ENCODE measurements at places on chromosomes 12 and 14.

DNA sequence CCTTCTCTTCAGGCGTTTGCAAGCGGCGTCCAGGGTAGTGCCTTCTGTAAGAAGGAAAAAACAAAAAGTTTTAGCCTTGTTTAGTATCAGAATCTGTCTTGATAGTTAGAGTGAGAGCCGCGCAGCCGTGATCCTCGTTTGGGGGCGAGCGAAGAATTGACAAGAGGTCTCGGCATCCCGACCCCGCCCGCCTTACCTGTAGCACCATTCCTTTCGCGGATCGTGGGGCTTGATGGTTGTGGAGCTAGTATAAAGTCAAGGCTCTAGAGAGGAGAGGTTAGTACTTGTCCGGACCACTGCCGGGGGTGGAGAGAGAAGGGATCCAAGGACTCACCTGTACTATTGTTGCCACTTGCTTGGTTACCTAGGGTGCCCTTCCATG, 494 bp downstream of the TMTC3 start:
- DNase-seq = peak; percentile 2

DNA sequence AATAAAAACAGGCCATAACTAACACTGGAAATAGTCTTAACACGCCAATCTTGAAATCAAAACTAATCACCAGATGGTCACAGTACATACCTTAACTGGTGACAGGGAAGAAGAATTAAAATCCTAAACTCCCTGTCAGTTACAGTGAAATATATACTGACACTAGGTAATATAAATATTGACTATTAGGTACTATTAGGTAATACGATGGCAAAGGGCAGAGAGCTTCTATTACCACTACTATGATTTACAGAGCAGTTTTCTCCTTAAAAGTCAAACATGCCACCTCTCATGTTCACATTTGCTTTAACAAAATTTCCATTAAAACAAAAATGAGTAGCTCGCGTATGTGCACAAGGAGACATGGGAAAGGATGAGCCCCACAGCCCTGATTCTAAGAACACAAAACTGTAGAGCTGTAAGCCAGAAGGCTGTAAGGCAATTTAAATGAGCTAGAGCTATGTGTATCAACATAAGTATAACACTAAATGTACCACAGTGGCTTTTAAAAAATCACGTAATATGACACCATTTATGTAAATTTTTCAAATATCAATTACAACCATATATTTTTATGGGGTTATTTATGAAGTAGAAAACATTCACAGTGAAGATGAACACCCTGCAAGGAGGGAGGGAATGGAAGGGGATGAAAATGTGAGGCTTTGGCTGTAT, 19.1 kb downstream of the SETD3 start:
- DNase-seq = no peak

DNA sequence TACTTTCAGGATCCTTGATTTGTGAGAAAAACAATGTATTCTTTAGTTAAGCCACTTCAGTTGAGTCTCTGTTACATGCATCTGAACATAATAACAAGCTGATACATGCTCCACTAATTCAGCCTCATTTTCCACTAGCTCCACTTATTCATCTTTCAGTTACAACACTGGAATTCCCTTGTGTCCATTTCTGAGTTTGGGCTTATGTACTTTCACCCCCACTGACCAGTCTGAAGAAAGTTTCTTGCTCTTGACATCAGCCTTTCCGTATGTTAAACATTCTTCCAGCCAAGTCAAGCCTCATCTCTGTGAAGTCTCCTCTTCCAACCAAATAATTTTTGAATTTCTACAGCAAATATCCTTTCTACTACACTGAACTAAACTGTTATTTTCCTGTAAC, 592.5 kb upstream of the NOVA1 start:
- no peak for DNase-seq

DNA sequence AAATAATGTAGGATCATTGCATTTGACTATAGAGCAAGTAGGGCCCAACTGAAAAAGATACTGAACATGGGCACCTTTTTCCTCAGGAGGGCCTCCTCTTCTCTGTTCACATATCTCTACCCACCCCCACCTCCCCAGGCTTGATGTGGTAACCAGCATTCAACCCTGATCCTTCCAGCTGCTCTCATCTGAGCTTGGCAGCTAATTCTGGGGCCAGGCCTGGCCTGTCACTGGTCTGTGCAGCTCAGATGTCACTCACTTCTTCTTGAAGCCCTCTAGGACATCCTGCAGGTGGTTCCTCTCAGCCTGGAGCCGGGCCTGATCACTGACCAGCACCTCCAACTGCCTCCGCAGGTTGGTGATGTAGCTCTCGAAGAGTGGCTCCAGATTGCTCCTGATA, 2.1 kb downstream of the KRT84 start:
- DNase-seq = no peak

DNA sequence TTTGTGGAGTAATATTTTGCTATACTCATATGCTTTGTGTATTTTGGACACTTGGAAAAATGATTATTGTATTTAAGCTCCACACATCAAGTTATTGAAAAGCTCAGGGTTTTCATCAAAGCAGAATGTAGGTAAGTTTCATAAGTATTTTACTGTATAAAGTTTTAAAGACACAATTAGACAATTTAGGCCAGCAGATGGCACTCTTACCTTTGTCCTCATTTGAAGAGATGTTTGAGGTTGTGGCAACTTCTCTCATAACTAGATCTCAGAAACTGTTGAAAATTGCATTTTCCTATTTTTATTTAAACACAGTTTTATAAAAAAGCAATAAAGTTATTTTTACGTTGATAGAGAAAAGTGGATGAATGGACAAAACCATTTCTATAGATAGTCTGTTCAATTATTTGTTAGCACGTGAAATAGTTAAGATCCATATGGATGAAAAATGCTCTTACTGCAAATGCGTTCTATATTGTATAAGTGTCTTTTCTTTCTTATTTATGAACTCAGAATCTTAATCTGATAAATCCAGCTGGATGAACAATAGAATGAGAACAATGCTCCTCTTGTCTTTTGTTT, 300.0 kb downstream of the AEBP2 start:
- no peak for DNase-seq

DNA sequence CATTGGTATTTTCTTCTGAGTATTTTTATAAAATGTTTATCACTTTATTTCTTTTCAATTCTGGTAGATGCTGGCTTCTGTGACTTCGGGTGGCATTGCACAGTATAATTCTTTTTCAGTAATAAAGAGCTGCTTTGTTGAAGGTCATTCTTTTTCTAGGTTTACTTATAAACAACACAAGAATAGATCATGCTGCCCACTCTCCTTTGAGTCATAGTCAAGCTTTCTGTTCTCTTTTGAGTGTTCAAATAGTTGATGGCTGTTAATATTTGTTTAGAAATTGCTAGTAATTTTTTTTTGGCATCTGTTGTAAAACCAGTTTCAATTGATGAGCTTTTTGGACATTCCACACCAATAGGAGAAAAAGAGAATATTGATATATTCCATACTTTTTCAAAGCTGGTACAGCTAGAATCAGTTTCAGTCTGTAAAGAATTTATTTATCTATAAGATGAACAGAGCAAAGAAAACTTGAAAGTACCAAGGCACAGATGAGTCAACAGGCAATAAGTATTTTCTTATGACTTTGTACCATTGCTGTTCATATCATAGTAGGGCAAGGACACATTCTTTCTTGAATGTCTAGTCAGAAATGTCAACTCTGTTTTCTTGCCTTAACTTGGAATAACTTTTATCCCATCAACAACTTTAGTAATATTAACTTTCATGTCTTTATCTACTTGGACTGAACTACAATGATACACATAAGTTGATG, 513.0 kb upstream of the SEL1L start:
- no peak for DNase-seq

GRCh38 chr12:58441483-58441882, 478.8 kb downstream of the LRIG3 start:
- DNase-seq = no peak

GRCh38 chr14:74257941-74258763, 18.9 kb downstream of the VSX2 start:
- no peak for DNase-seq

GRCh38 chr12:122022393-122023338, 982 bp downstream of the BCL7A start:
- DNase-seq = no peak

DNA sequence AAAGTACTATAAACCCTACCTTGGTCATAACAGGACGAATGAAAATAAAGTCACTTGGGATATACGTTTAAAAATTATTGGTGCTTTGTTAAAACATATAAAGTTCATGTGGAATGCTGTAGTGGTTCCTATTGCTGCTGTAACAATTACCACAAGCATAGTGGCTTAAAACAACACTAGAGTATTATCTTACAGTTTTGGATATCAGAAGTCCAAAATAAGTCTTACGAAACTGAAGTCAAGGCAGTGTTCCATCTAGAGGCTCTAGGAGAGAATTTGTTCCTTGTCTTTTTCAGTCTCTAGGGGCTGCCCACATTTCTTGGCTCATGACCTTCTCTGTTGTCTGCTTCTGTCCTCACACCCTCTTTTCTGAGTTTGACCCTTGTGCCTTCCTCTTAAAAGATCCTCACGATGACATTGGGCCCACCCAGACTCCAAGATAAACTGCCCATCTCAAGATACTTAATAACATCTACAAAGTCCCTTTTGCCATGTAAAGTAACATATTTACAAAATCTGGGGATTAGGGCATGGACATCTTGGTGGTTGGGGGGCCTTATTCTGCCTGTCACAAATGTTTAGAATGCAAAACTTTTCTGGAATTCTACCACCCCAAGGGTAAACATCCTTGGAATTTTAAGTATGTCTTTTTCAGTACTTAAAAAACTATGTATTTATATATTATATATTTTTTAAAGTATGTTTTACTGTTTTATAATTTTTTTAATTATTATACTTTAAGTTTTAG, 178.1 kb downstream of the ETNK1 start:
- no peak for DNase-seq

DNA sequence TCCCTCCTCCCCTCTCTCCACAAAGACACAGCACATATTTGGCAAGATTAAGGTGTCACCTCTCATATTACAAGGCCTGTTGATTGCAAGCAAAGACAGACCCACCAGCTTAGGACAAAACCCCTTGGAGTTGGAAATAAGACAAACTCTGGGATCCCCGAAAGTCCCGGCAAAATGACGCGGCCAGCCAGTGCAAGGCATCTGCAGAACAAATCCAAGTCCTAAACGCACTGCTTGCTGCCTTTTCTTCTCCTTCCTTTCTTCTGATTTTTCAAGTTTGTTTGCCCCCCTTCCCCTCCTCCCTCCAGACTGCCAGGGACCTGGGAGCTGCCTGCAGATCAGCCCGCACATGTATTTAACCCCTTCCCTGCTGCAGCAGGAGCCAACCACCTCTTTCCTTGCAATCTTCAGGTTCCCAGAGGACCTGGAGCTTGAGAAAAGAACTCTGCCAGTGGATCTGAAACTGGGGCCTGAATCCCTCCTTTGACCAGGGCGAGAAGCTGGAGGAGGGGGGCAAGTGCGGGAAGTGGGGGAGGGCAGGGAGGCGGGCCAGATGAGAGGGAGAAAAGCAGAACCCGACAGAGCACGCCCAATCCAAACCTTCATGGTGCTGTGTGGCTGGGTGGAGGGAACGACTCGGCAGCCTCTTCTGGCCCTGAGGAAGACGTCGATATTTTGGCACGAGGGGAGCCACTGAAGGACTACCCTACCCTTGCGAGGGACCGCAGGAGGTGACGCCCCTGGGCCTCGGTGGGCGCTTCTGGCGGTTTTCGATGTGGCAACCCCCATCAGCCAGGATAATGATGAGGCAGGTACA, 2.0 kb upstream of the NTF3 start:
- DNase-seq = no peak

DNA sequence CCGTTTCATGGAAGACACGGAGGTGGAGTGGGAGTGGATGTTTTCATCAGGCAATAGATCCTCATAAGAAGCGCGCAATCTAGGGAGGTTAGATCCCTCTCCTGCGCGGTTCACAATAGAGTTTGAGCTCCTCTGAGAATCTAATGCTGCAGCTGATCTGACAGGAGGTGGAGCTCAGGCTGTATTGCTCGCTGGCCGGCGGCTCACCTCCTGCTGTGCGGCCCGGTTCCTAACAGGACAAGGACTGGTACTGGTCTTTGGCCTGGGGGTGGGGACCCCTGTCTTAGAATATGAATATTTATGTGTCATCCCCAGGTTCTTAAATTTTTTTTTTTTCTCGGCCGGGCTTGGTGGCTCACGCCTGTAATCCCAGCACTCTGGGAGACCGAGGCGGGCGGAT, 36.7 kb downstream of the PRICKLE1 start:
- DNase-seq = no peak

GRCh38 chr14:36653962-36654793, 7.5 kb upstream of the PAX9 start:
- DNase-seq = no peak

DNA sequence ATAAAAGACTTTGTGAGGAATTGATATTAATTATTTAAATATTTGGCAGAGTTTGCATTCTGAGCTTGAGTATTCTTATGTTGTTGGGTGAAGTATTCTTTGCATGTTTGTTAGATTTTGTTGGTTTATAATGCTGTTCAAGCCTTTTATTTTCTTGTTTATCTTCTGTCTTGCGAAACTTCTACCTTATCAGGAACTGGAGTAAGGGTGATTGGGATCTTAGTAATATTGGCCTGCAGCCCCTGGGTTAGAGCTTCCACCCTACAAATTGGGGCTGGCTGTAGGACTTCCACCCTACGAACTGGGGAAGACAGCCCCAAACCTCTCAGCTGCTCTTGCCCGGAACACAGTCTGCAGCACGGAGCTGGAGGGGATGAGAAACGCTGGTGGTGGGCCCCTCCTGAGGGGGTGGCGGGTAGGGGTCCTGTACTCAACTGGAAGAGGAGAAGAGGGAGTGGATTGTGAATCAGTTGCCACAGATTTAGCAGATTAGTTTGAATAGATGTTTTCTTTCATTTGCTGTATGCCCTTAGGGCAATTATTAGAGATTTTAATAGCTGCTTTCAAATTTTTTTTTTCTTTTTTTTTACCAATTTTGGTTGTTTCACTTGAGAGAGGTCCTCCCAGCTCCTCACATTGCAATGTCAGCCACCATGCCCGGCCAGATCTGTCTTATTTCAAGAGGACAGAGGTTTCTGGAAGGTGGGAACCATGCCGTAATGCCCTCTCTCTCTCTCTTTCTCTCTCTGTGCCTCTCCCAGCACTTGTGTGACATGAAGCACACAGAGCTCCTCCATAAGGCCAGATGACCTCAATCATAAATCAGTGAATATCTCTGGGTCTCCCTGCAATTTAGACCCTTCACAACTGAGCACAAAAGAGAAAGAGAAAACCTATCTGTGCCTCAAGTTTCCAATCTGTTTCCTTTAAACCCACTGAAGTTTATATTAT, 123.4 kb downstream of the DICER1 start:
- no peak for DNase-seq

DNA sequence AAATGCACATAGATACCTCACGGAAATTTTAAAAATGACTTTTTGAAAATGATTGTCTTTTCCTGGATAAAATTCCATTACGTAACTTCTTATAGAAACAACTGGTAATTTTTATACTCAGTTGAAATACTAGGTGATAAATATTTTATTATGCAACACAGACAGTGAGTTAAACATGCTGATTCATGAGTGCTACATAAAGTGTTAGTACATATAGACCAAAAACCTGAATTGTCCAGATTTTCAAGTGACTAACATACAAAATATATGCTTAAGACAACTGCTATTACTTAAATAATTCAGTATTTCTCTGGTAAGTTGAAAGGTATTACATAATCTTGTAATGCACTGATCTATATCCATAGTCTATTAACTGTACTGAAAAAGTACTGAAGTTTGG, 11.9 kb downstream of the PTPRO start:
- no peak for DNase-seq

GRCh38 chr12:108611884-108612415, 14.1 kb upstream of the TMEM119 start:
- DNase-seq = peak; percentile 30

GRCh38 chr12:19010087-19010486, 119.4 kb upstream of the PLEKHA5 start:
- no peak for DNase-seq

All from NK-92 treated with Interleukin-12 subunit alpha and Interleukin-12 subunit beta, amount 100 ng/mL, for 24 hours (cell line).